Stimulated activated CD8-positive, alpha-beta memory T cell treated with anti-CD3 and anti-CD28 coated beads, Interleukin-7, amount 100 ng/mL, for 24 hours (primary cell): ENCODE measurements at places on chromosomes 1 and 21.
A peak's percentile ranks its signal among the peaks of the same experiment; 100 is the strongest.

GRCh38 chr21:32572574-32573420 lies 12.5 kb downstream of the TCP10L start:
- no peak for DNase-seq

GRCh38 chr1:150386592-150386991 lies 22.6 kb downstream of the RPRD2 start:
- no peak for DNase-seq

- DNase-seq = no peak
These were observed 65.7 kb downstream of the DISP1 start for GRCh38 chr1:222880587-222880986.

DNA sequence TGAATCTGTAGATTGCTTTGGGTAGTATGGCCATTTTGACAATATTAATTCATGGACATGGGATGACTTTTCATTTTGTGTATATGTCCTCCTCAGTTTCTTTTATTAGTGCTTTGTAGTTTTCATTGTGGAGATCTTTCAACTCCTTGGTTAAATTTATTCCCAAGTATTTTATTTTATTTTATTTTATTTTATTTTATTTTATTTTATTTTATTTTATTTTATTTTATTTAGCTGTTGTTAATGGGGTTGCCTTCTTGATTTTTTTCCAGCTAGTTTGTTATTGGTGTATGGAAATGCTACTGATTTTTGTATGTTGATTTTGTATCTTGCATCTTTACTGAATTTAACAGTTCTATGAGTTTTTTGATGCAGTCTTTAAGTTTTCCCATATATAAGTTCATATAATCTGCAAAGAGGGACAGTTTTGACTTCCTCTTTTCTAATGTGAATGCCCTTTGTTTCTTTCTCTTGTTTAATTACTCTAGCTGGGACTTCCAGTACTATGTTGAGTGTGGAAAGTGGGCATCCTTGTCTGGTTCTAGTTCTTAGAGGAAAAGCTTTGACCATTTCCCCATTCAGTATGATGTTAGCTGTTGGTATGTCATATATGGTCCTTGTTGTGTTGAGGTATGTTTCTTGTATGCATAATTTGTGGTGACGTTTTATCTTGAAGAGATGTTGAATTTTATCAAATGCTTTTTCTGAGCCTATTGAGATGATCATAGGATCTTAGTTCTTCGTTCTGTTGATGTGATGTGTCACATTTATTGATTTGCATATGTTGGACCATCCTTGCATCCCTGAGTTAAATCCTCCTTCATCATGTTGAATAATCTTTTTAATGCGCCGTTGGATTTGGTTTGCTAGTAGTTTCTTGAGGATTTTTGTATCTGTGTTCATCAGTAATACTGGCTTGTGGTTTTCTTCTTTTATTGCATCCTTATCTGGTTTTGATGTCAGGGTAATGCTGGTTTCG lies 14.3 kb downstream of the CEPT1 start:
- DNase-seq = no peak

DNA sequence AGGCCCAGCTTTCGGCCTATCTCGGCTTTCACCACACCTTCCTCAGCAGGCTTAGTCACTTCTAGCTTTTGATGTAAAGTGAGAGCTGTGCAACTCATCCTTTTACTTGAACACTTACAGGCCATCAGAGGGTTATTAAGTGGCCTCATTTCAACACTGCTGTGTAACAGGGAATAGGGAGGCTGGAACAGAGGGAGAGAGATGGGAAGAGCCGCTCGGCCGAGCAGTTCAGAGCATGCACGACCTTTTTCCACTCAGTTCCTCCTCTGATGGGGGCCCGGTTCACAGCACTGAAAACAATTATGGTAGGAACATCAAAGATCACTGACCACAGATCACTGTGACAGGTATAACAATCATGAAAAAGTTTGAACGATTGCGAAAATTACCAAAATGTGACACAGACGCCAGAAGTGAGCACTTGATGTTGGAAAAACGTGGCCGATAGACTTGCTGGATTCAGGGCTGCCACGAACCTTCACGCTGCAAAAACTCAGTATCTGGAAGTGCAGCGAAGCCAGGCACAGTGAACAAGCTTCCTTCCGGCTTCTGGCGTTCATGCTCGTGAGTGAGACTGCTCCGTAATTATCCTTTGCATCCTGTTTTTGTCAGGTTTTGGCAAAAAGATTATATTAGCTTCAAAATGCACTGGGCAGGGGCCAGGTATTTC lies 28.6 kb downstream of the AGPAT3 start:
- no peak for DNase-seq

- DNase-seq = no peak
These were observed 665.0 kb downstream of the SMYD3 start for GRCh38 chr1:245842106-245842505.

GRCh38 chr1:94524531-94524930 lies 17.0 kb downstream of the F3 start:
- no peak for DNase-seq

- no peak for DNase-seq
These were observed 391.7 kb downstream of the KCTD3 start for GRCh38 chr1:215958841-215959240.

GRCh38 chr1:6483017-6483760 lies 8.3 kb downstream of the PLEKHG5 start:
- no peak for DNase-seq

GRCh38 chr1:229661022-229661877 lies 35.2 kb downstream of the URB2 start:
- DNase-seq = peak; percentile 38

DNA sequence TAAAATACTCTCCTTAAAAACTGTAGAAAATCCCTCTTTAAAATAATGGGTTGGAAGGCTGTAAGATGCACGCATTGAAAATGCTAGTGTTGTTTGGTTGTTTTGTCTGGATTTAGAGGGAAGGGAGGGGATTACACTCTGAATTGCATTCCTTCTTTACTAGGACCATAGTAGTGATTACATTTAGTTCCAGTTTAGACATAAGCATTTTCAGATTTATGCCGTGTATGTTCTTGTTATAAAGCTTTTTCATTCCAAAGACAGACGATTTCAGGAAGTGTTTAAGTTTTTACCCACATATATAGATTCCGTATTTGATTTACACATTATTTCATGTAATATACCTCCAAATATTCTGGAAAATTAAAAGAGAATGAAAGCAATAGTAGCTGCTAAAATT lies 538.4 kb downstream of the PTPRC start:
- DNase-seq = no peak

DNA sequence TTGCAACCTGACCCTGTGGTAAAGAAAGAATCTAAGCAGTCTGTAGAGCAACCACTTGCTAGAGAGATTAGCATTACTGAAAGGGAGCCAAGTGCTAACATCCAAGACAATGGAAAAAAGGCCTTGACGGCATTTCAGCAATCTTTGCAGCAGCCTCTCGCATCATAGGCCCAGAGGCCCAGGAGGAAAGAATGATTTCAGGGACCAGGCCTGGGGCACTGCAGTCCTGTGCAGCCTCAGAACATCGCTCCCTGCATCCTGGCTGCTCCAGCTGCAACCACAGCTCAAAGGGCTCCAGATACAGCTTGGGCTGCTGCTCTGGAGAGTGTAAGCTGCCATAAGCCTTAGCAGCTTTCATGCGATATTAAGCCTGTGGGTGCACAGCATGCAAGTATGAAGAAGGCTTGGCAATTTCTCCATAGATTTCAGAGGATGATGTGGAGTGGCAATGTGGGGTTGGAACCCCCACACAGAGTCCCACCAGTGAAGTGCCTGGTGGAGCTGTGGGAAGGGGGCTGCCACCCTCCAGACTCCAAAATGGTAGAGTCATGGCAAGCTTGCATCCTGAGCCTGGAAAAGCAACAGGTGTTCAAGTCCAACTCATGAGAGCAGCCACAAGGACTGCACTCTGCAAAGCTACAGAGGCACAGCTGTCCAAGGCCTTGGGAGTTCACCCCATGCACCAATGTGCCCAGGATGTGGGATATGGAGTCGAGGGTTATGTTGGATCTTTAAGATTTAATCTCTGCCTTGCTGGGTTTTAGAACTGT lies 110.6 kb upstream of the HMGB4 start:
- DNase-seq = no peak

DNA sequence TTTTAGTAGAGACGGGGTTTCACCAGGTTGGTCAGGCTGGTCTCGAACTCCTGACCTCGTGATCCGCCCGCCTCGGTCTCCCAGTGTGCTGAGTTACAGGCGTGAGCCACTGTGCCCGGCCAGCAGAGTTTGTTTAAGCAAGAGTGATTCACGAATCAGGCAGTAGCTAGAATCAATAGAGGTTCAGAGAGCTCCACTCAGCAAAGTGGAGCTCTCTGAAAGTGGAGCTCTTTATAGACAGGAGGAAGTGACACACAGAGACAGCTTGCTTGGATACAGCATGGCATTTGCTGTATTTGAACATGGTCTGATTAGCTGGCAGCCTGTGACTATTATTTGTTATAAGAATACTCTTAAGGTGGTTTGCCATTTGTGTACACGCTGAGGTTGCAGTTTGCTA lies 27.1 kb upstream of the CD34 start:
- DNase-seq = no peak

DNA sequence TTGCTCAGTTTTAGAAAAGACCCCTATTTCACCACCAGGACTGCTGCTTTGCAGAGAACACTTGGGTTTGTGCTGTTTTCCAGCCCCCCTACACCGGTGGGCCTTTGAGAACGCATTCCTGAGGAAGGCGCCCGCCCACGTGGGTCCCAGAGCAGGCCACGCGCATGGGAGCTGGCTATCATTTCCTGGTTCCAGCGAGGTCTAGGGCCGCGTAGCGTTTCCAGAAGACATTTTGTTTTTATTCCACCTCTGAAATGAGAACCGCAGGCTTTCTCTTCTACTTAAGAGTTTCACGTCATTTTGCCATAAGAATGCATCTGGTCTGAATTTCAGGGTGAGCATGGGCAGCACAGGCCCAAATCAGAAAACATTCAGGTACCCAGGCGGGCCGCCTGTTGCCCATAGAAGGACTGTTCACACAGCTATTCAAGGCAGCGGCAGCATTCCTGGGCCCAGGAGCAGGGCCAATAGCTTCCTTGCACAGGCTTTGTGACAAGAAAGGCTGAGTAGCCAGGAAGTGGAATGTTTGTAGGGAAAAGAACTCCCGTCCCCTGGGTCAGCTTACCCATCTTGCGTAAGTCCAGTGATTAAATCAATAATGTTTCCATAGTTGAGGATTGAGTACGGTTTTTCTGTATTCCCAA lies 1.4 kb upstream of the KLHL21 start:
- no peak for DNase-seq

GRCh38 chr21:25977068-25977611 lies 193.4 kb downstream of the APP start:
- DNase-seq = no peak

- DNase-seq = no peak
These were observed 64.1 kb downstream of the USP24 start for GRCh38 chr1:55150880-55151588.

DNA sequence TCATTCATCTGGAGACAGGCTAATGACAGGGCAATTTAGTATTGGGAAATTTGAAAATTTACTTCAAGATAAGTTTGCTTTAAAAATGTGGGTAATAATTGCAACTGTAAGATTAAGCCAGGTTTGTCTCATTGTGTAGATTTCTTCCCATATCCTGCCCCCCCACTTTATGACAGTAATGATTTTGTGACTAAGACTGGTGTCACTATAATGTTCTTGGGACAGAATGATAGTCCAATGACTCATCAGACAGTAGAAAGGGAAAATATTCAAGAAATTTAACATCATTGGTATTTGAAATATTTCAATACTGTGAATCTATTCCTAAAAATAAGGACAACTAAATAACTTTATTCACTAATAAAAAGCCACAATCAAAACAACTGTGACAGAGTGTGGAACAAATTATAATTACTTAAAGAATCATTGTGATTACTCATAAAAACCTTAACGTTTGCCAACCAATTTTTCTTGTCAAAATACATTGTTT lies 36.7 kb downstream of the FH start:
- DNase-seq = no peak

- DNase-seq = no peak
These were observed 27.5 kb downstream of the ATP8B2 start for GRCh38 chr1:154352581-154353459.

GRCh38 chr1:29227511-29227910 lies 3.2 kb downstream of the MECR start:
- DNase-seq = no peak

- no peak for DNase-seq
These were observed 15.8 kb downstream of the GADD45A start for GRCh38 chr1:67700692-67701410.

GRCh38 chr1:171286032-171286705 lies 27.8 kb upstream of the FMO4 start:
- no peak for DNase-seq

DNA sequence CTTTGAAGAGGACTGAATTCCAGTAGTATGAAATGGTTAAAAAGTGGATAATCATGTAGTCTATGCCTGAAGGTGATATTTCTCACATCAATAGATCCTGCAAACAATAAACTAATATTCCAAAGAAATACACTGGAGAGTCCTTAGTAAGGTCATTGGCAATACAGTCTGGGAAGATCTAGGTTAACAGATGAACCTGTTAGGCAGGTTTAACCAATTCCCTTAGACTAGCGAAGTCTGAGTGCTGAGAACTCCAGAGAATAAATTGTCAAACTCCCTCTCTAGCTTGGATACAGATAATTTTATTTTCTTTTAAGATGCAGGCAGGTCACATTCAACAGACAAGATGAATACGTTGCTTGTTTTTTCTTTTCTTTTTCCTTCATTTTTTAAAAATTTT lies 2.4 kb downstream of the GPR157 start:
- no peak for DNase-seq

GRCh38 chr1:6167391-6168303 lies 12.5 kb downstream of the CHD5 start:
- DNase-seq = no peak

DNA sequence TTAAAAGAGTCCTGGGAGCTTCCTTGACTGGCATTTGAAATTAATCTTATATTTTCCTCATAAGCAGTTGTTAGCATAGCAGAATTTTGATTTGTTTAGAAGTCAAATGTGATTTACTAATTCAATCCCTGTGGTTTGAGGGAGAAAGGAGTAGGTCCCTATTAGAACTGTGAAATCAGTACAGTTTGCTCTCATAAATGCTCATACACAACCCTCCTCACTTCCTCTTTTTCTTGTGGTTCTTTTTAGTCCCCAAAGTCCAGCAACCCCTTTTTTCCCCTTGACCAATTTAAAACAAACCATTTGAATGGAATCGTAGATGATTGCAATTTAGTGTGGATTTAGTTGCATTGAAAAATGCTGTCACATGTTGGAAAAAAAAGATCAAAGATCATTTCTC lies 9.2 kb upstream of the IFI44 start:
- no peak for DNase-seq

DNA sequence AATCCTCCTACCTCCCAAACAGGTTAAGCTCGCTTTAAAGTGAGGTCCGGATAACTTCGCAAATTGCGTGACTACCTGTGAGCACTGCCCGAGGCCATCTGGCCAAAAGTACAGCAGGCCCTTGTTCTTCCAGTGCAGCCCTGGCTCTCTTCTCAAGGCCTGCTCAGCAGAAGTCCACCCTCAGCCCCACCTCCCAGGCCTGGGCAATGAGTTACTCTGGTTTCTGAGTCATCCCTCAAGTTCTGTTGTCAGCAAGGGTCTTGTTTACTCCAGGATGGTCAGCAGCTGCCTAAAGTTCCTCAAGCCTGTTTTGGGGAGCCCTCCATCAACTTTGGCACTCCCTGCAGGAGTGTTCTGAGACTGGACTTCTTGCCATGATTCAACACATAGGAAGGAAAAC lies 101.7 kb downstream of the BCAR3 start:
- no peak for DNase-seq
